ENCODE measurements at places on chromosomes 3 and 15. TPM values are rescaled to one million over a fixed set of nuclear protein-coding genes. Genes with fewer than 3 reads are reported as not detected.

CCR8 gene
- total RNA-seq = not detected

GRCh38 chr3:185059766-185060165 is 93.1 kb downstream of the C3orf70 start:
- no peak for DNase-seq

SMCO1 gene
- not detected for total RNA-seq

UBE3A gene
- 65.0 TPM for total RNA-seq

Measured in H7 (cell line).